Inflammatory macrophage (primary cell): ENCODE measurements at places on chromosomes 2 and 18.
A peak's percentile ranks its signal among the peaks of the same experiment; 100 is the strongest.

DNA sequence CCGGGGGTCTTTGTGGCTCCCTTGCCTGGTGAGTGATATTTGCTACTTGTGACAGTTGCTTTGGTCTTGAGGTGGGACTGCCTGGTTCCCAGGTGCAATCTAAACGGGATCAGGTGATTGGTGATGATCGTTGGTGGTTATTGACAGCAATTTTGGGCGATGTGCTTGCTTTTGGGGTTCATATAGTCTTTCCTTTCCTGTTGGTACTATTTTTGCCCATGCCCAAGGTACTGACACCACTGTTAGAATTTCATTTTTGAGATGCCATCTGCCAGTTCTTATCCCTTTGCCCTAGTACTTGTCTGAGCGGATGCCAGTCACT lies 573 bp downstream of the WDR7 start:
- no peak for DNase-seq

- no peak for DNase-seq
These were observed 72.1 kb downstream of the CABLES1 start for GRCh38 chr18:23207191-23207955.

GRCh38 chr2:116141891-116142474 lies 1672.5 kb upstream of the DDX18 start:
- no peak for DNase-seq

DNA sequence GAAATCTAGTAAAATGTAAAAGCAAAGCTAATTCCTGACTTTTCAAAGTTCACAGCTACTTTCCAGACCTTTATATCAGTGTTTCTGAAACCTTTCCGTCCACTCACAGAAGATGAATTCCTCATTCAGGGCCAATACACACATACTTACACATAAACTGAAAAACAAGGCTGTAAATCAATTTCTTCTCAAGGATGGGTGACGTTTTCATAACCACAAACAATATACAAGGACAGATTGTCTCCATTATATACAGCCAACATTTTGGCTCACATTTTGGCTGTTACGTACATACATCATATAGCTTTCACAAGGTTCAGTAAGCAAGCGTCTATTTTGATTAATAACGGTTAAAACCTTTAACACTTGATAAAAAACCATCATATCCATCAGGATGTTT lies 1.4 kb downstream of the RPRD1A start:
- no peak for DNase-seq

DNA sequence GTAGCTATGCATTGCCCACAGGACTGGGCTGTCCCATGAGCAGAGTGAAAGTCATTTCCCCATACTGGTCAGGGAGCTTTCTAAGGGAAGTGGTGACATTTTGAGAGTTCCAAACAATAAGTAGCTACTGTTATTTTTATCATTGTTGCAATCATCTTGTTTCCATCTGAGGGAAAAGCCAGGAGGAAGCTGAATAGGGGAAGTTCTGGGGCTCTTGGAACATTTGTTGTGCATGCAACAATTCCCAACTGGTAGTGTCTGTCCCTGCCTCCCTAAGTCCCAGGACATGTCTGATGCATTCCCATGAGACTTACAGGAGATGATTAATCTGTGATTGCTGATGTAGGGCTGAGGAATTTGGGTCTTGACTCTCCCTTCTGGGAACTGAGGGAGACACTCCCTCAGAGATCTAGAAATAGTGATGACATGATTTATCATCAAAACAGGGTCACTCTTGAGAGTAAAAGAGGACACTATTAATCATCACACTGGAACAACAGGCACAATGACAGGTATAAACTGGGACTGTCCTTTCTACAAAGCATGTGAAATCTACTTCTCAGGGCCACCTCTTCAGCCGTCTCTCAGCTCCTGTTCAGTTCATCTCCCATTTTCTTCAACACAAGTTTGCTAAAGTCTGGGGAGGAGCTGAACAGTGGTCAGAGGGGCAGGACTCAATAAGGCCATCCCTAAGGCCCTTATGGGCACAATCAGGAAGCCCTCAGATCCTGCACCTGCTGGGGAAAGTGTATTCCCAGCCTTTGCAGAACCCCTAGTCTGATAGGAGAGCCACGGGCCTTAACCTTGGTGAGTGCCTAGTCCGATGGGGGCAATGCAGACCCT lies 28.0 kb upstream of the MARCO start:
- DNase-seq = peak; percentile 82

GRCh38 chr2:96546797-96547196 lies 10.2 kb downstream of the ARID5A start:
- DNase-seq = no peak

GRCh38 chr2:113245276-113245711 lies 33.4 kb downstream of the PAX8 start:
- DNase-seq = no peak

GRCh38 chr2:3317277-3317685 lies 60.3 kb downstream of the EIPR1 start:
- no peak for DNase-seq

- no peak for DNase-seq
These were observed 19.7 kb downstream of the PTPN18 start for GRCh38 chr2:130375291-130376266.

DNA sequence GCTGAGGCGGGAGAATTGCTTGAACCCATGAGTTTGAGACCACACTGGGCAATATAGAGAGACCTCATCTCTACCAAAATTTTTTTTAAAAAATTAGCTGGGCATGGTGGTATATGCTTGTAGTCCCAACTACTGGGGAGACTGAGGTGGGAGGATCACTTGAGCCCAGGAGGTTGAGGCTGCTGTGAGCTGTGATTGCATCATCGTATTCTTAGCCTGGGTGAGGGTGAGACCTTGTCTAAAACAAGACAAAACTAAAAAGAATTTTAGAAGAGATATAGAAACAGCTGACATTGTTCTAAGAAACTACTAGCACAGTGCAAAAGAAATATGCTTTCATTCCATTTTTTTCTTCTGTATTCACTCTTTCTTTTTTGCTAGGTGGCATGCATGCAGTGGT lies 298.4 kb downstream of the NYAP2 start:
- DNase-seq = no peak

GRCh38 chr2:119713819-119714490 lies 35.0 kb downstream of the TMEM177 start:
- DNase-seq = no peak

GRCh38 chr18:57025540-57025939 lies 121.3 kb upstream of the BOD1L2 start:
- DNase-seq = no peak

DNA sequence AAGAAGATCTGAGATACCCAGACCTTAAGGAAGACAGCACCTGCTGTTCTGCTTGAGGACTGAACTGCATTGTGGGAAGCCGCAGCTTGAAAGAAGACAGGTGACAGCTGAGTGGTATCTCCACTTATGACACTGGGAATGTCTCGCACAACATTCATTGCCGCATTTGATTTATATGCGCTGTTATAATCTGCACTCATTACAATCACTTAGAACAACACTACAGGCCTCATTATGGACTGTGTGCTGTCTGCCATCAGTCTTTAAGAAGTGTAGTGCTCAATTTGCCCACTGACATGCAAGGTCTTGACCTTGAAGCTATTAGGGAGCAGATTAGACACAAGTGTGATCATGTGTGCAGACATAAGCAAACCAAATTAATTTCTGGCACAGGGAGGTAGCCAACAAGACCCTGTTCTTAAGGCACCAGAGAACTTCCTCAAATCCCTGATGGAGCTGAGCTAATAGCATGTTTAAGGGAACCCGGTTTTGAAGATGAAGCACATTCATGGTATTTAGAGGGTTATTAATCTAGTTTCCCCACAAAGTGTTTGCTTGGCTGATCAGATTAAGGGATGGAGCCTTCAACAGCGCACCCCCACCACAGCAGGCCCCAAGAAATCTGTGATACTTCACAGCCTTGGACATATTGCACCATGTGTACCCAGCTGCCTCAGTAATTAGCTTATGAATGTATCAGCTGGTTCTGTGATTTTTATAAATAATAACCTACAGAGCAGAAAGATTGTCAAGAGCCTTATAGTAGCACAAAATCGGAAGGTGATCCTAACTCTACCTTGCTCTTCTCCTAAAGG lies 146.8 kb downstream of the SATB2 start:
- no peak for DNase-seq

DNA sequence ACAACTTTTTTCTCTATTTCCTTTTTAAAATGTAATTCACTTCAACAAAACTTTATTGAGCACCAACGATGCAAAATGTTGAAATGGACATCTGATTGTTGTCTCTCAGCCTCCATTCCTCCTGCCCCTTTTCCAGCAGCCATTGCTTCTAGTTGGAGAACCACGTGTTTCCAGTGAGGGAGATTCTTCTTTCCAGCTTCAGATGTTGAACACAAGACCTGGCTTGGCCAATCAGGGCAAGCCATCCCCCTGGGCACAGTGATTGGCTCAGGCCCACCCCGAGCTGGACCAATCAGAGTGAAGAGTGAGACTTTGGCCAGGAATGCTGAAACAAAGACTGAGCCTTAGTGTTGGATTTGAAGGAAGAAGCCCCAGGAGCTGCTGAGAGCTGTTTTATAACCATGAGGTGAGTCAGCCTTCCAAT lies 59.0 kb downstream of the E2F6 start:
- no peak for DNase-seq

DNA sequence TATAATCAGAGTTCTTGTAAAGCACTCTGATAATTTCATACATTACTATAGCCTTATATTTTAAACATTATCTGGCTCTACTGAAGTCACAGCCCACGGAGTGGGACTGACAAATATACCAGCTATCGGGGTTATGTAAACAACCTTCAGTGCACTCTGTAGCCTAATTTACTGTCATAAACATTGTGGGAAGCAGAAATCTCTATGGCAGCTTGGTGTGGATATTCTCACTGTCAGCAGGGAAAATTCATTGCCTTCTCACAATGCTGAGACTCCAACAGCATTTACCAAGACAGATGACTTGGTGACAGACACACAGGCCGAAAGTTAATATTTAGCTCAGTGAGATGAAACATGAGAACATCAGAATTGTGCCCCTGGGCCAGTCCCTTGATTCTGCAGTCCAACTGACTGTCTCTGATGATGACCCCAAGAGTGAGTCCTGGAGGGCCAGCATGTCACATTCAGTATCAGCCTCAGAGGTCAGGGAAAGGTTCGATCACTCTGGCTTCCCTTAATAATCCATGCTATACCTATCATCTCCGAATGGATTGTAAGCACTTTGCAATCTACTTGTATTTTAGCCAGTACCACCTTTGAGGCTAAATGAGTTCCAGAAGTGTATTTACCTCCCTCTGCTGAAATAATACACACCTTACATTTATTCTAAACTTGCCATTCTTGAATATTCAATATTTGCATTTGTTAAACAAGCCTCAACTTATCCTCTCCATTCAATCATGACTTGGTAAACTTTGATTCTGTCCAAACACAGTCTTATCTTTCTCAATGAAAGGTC lies 146.2 kb upstream of the OSR1 start:
- DNase-seq = no peak

- no peak for DNase-seq
These were observed 2.0 kb downstream of the HOXD3 start for GRCh38 chr2:176158855-176159662.

GRCh38 chr2:150672311-150672710 lies 184.8 kb upstream of the RND3 start:
- DNase-seq = no peak

- DNase-seq = no peak
These were observed 2.3 kb downstream of the PPM1B start for GRCh38 chr2:44171018-44171417.

- no peak for DNase-seq
These were observed 11.1 kb upstream of the NTSR2 start for GRCh38 chr2:11680901-11681721.

DNA sequence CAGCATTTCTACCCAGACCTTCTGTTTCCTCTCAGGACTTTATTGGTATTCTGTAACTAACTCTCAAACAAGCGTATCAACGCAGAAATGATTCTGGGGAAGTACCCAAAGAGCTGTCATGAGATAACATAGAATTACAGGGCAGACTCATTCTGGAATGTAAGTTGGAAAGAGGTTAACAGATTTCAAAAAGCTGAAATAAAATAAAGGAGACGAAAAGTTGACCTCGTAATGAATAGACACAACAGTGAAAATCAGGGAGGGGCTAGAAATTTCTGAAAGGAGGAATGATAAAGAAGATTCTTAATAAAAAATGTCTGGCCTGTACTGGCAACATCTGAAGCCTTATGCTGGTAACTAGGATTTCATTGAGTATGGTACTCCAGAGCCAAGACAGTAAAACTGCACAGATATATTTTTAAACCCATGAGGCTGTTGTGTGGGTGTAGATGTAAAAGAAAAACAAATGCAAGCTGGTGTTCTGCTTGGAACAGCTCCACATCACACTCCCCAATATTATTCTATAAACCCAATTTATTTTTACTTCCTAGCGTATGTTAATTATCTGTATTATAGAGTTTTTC lies 23.9 kb downstream of the RBMS1 start:
- DNase-seq = no peak

DNA sequence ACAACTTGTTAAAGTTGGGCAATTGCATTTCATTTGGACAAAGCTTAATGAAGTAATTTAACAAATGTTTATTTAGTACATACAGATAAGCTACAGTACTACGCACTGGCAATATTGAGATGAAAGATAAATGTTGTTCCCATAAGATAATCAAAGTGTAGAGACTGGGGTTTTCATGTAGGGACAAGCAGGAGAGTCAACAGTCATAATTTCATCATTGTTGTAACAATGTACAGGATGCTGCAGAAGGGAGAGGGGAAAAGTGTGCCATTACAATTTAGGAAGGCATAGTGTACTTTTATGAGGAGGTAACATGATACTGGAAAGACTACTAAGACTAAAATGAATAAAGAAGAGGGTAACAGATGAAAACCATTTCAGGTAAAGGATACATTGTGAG lies 441.6 kb downstream of the ERBB4 start:
- DNase-seq = no peak

- no peak for DNase-seq
These were observed 46.3 kb downstream of the SH3RF3 start for GRCh38 chr2:109175350-109175678.

DNA sequence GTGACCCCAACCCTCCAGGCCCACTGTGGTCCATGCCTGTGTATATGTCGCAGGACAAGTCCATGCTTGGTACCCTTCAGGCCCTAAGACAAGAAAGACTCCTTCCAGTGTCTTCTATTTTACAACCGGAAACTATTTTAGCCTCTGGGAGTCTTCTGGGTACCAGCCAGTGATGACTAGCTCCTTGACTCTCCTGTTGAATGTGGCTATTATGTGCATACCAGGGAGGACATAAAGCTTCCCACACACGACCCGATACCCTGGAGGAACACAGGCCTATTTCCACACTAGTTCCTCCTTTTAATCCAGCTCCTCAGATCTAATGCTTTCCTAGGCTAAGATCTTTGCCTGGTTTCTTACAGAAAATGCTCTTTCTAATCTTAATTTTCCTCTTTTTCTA lies 178.1 kb downstream of the NCKAP5 start:
- DNase-seq = no peak

DNA sequence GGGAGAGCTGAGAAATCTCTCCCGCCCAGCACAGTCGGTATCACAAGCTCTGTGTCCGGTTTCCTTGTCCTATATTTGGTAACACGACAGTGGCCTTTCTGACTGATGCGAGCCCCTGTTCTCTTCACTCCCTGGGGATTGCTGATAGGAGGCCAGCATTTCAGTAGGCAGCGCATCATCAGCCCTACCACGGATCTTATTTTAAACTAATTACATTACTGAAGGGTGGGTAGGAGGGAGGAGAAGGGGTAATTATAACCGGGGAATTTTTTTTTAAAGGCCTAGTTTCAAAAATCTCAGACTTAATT lies 125.6 kb upstream of the LGALSL start:
- peak; percentile 39 for DNase-seq
